AG09319 (cell line): ENCODE measurements at places on chromosomes 2 and 18.
A peak's percentile ranks its signal among the peaks of the same experiment; 100 is the strongest.

GRCh38 chr2:54655046-54655809, 68.2 kb upstream of the EML6 start:
- DNase-seq, result no peak

DNA sequence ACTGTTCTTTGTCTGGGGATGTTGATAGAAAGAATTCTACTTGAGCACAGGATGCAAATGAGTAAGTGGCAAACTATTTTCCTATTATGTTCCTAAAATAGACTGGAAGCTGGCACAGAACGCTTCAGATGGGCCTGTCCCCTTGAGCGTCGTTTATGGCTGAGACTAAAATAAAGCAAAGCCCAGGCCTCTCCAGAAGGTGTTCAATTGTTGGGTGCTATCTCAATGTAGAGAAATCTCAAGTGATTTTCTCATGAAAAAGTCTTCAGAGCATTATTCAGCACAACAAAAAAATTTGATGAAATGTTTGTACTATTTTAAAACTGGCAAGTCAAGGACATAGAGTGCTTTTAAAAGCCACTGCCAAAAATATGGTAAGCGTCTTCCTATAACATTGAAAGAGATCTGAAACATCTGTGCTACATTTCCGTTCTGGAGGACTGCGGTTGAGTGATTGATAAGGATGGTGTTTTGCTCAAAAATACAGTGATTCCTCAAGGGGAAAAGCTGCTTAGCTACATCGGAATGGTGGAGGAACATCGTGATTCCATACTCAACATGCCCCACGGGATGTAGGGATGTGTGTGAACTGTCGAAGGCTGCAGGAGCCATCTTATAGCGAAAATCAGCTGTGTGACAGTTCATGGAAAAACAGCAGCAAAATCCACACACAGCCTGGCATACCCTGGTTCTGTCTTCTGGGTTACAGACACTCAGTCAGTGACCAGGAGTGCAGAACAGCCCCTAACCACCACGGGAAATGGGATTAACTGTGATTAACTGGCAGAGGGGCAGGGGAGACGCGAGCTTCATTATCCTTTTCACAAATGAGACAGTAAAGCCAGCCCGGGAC, 10.4 kb upstream of the LRRFIP1 start:
- DNase-seq, result peak; percentile 25

DNA sequence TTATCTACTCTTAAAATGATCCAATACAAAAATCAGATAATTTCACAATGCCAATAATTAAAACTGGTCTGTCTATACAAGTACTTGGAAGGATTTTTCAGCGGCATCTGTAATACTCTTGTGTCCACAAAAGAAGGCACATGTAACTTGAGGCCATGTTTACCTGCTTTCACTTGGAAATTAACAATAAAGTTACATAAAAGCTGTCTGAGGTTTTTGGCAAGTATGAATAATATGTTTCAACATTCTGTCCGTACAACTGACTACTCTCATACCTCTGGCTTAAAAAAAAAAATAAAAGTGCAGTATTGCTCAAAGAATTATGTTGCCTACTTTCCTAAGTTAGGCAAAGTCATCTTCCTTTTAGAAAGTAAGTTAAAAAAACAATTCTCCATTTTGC, 253.6 kb downstream of the NBAS start:
- DNase-seq, result no peak

GRCh38 chr2:217792626-217793527, 209.9 kb downstream of the TNS1 start:
- no peak for DNase-seq

DNA sequence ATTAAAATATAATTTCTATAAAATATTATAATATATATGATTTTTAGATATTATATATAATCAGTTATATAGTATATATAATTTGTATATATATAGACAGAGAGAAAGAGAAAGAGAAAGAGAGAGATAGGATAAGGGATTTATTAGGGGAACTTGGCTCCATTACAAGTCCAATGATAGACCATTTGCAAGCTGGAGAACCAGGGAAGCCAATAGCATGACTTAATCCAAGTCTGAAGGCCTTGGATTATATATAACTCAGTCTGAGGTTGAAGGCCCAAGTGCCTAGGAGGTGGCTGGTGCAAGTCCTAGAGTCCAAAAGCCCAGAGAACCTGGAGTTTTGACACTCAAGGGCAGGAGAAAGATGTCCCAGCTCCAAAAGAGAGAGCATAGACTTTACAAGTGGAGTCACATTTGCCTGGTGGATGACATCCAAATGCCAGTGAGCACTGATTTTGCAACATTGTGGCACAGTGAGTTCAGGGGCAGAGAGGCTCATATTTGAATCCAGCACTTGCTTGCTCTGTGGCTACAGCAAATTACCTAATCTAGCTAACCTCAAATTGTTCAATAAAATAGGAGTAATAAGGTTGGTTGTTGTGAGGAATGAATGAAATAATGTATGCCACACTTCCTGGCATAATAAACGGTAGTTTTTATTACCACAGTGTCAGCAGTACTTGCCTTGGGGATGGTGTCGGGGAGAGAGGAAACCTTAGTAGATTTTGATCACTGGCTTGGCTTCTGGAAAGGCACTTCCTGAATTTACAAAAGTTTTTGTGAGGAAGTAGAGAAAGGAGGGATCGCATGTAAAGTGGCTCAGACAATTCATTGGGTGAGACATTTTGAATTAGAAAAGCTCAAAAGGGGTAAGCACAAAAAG, 69.6 kb upstream of the CD28 start:
- DNase-seq, result no peak

DNA sequence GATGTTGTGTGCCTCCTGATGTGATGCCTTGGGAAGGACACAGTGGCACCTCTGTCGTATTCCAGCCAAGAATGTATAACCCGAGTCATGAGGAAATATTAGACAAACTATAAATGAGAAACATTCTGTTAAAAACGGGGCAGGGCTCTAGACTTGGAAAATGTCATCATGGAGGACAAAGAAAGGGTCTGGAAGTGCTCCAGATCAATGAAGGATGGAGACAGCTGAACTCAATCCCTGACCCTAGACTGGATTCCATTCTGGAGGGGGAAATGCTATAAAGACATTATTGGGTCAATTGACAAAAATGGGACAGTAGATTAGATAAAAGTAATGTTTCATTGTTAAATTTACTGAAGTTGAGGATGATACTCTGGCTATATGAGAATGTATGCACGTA, 92.1 kb downstream of the SLC4A3 start:
- no peak for DNase-seq

- DNase-seq, result no peak
These were observed 71.8 kb upstream of the NPAS2 start for GRCh38 chr2:100747996-100748615.

DNA sequence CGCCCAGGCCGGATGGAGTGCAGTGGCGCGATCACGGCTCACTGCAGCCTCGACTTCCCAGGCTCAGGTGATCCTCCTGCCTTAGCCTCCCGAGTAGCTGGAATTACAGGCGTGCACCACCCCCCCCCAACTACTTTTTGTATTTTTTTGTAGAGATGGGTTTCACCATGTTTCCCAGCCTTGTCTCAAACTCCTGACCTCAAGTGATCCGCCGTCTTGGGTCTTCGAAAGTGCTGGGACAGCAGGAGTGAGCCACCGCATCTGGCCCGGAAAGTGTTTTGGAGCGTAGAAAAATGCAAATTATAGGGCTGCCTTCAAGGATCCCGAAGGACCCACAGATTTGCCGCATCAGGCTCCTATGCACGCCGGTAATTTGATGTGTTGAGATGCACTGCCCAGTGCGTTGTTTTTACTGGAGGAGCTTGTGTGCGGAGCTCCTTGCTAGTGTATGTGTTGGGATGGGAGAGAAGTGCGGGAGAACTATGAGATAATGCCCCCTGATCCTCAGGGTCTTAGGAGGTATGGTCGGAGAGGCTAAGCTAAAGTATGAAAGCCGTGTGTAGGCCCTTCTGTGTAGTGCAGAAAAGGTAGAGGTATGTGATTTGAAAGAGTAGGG, 1.2 kb upstream of the CLASP1 start:
- DNase-seq, result no peak

DNA sequence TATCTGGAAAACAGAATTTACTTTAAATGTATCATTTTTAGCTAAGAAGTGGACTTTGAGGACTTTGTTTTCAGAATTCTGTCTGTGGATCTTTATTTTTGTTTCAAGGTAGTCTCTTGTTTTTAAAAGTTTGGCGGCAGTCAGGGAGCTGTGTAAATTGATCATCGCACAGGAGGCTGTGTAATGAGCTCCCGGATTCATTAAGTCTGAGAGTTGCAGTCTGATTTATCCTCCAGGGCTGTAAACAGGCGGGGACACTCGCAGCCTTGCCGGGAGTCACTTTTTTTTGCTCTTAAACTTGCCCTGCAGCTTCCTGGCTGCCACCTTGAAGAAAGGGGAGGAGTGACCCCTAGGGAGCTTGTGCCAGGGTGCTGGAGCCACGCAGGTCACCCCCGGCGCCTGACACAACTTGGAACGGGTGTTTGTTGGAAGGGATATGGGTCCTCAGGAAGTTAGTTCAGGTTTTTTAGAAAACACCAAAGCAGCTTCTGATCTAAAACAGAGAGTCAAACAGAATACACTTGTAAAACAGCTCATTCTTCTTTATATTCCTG, 76.2 kb downstream of the DCDC2C start:
- no peak for DNase-seq

- no peak for DNase-seq
These were observed 19.0 kb downstream of the CRACDL start for GRCh38 chr2:98917031-98917471.

GRCh38 chr2:128724972-128725371, 406.3 kb upstream of the HS6ST1 start:
- no peak for DNase-seq

- DNase-seq, result peak; percentile 58
These were observed 18.3 kb upstream of the SLC35F6 start for GRCh38 chr2:26745609-26746327.

- DNase-seq, result no peak
These were observed 357.0 kb downstream of the TSN start for GRCh38 chr2:122112216-122113005.

GRCh38 chr2:54503192-54503591, 47.1 kb downstream of the SPTBN1 start:
- DNase-seq, result no peak

- DNase-seq, result no peak
These were observed 260.9 kb downstream of the ZNF804A start for GRCh38 chr2:184859187-184859586.

- DNase-seq, result no peak
These were observed 118.5 kb upstream of the HDAC4 start for GRCh38 chr2:239519089-239519920.

GRCh38 chr2:102401865-102402264, 21.1 kb upstream of the IL18RAP start:
- no peak for DNase-seq

GRCh38 chr2:7887441-7887840, 794.4 kb upstream of the ID2 start:
- DNase-seq, result peak; percentile 71

- DNase-seq, result no peak
These were observed 1943.8 kb upstream of the PIK3C3 start for GRCh38 chr18:40011201-40011600.

DNA sequence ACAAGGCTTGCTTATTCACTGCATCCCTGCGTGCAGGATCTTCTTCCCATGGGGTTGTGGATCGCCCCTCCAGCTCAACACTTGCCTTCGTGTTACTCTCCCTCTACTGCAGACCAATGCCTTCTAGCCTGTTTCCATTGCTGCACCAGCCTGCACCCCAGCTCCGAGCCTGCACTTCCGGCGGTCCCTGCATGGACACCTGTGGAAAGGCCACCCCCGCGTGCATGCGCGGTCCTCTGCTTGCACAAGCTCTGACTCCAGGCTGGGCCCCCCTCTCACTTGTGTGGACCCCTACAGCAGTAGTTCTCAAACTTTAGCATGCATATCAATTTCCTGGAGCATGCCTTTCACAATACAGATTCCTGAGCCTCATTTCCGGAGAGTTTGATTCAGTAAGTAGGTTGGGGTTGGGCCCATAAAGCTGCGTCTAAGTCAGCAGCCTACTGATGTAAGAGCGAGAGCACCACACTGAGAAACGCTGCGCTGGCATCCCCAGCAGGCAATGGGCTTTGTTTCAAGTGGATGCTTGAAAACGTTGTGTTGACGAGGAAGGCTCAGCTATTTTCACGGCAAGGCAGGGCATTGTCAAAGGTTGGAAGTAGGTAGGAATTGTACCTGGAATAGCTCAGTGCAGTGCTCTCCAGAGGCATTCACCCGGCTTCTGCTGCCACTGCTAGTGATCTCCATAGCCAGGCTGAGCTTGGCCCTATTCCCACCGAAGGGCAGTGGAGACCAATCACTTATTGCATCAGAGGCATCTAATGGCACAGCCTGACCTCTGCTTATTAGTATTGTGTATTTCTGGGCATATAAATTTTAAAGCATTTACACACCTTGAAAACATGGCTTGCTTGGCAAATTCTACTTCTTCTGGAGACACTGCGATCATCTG, 32.6 kb downstream of the CREG2 start:
- no peak for DNase-seq

GRCh38 chr2:37306024-37306423, 18.6 kb downstream of the PRKD3 start:
- DNase-seq, result no peak

DNA sequence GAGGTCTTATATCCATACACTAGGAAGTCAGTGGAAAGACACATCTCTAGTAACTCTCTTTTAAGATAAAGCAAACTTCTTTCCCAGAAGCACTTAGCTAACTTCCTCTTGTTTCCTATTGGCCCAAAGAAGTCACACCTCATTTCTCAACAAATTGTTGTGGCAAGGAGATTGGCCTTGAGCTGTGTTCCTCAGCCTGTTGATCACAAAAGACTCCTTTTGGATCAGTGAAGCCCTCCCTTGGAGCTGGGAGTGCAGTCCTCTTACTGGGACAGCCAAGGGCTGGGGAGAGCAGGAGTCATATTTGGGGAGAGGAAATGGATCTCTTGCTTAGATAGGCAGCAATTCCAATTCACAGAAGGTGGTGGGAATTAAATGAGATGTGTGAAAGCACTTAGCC, 51.2 kb upstream of the DAPL1 start:
- DNase-seq, result no peak

GRCh38 chr2:238863749-238864206, 15.9 kb downstream of the TWIST2 start:
- no peak for DNase-seq

DNA sequence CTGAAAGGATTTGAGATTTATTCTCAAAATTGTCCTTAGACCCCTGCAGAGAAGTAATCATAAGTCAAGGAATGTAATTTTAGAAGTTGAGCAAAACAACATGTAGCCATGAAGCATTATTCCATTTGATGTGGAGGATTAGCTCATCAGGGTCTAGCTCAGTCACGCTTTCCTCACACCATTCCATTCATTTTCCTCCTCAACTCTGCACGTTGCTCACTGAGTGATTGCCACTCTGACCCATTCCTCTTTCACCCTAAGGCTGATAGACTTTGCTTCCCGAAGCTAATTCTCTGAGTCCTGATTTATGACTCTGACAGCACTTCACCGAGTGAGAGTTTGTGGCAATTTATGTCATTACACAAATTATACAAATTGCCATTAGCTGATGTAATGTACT, 820.6 kb upstream of the PIK3C3 start:
- DNase-seq, result no peak

GRCh38 chr2:218642786-218643185, 16.6 kb downstream of the ZNF142 start:
- DNase-seq, result no peak
